NCI-H526 treated with DMSO at 0.1 percent for 48 hours (cell line): ENCODE measurements at places on chromosomes 12 and 14.

DNA sequence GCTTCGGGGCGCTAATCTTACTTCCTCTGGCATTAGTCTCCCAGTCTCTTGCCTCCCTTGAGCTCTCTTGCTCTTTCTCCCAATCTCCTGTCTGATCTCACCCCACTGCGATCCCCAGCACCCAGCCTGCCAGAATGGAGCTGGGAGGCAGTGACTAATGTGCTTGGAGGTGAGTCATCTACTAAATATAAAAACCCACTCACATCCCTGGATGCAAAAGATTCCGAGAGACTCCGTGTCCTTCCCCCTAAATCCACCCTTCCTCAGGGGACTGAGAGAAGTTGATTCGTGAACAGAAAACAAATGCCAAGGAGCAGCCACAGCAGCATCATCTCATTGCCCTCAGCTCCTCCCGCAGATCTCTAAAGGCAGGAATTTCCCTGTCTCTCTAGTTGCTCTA is 45.7 kb upstream of the KCNA5 start:
- no peak for DNase-seq

GRCh38 chr14:36224176-36224575 is 47.7 kb upstream of the PTCSC3 start:
- no peak for DNase-seq

GRCh38 chr14:56703947-56704346 is 106.3 kb downstream of the OTX2 start:
- DNase-seq: peak; percentile 80

- DNase-seq: peak; percentile 59
Measured at GRCh38 chr14:54805445-54806322, 96.9 kb downstream of the GCH1 start.

GRCh38 chr12:121443193-121443870 is 43.4 kb downstream of the RNF34 start:
- peak; percentile 43 for DNase-seq

- DNase-seq: no peak
Measured at GRCh38 chr12:105209091-105209490, 26.9 kb downstream of the APPL2 start.

DNA sequence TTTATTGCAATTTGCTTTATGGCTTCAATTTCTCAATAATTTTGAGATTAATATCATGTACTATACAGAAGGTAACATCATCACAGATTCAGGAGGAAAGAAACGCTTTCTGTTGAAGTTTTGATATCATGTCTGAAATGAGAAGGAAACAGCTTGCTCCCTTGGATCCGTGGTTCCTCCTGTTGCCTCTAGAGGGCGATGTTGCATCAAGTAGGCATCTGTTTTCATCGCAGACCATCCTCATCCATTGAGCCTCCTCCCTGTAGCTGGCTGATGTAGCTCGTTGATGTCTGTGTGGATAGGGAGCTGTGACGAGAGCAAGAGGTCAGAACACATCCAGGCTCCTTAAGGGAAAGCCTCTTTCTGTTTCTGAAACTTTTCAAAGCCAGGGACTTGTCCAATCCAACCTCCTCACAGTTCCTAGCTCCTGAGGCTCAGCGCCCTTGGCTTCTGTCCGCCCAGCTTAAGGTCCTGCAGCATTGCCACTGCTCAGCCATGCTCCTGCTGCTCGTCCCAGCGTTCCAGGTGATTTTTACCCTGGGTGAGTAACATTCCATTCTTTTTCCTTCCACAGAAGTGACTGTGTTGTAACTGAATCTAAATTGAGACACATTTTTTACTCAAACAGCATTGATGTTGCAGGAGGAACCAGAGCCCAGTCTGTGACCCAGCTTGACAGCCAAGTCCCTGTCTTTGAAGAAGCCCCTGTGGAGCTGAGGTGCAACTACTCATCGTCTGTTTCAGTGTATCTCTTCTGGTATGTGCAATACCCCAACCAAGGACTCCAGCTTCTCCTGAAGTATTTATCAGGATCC is 304.8 kb upstream of the OR4E1 start:
- DNase-seq: no peak

DNA sequence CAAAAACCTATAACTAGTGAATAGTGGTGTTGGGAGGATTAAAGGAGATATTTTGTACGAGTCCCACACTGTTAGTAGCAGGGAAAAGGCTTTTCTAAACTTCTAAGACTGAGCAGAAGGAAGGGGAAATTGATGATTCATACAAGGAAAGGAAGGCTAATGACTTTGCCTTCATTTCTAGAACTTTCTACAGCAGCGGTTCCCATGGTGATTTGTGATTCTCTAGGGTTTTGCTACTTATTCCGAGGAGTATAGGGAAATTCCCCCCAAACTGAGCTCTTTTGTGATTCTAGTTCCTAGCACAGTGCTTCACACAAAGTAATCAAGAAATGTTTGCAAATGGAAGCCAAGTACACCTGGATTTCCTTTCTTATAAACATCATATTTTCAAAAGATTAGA is 23.8 kb upstream of the PWP1 start:
- DNase-seq: no peak

GRCh38 chr12:69014047-69014446 is 81.1 kb upstream of the CPM start:
- DNase-seq: no peak

GRCh38 chr14:54686219-54686870 is 119.4 kb downstream of the SAMD4A start:
- DNase-seq: no peak

DNA sequence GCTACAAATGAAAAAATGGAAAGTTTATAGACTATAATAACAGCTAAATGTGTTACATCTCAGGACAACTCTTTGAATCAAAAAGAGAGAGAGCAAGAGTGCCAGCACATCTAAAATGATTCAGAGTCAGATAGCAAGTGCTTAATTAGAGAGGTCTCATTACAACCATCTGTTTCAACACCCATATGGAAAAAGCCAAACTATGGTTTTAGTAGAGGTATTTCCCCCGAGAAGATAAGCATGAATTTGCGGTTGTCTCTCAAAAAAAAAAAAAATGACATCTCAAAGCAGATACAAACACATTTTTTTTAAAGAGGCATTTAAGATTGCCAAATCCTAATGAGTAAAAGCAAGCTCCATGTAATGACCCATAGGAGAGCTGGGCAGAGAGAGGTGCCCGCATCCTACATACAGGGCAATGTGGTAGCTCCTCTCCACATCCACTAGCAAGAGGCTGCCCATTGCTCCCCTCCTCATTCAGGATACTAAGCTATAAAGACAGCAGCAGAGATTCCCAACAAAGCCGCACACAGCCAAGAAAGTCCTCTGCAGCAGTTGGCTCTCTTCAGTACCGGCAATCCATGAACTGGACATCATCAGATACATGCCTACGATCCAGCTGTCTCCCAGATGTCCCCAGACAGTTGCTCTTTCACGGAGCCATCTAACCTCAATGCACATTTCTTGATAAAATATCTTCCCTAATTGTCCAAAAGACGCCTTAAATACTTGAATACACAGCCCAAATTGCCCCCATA is 100.4 kb downstream of the EFCAB11 start:
- no peak for DNase-seq

DNA sequence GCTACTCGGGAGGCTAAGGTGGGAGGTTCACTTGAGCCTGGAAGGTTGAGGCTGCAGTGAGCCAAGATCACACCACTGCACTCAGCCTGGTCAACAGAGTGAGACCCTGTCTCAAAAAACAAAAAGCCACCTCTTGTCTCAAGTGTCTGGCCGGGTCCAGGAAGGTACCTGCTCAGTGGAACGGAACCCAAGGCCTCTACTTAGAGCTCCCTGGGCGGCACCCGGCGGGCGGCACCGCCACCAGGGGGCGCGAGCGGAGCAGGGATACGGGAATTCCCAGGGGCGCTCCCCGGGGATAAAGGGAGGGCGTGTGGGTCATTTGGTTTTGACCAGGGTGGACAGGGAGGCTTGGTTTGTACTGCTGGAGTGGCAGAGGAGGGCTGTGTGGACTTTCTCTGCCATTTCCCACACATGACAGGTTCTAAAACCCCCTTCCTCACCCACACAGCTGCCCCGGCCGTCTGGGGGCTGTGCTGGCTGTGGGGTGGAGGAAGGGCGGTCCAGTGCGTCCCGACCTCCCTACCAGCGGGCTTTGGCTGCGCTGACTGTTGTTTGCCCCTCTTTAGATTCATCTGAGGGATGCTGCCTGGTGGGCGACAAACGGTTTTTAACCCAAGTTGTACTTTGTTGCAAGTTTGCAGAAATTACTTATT is 91.4 kb downstream of the SETD3 start:
- DNase-seq: no peak

DNA sequence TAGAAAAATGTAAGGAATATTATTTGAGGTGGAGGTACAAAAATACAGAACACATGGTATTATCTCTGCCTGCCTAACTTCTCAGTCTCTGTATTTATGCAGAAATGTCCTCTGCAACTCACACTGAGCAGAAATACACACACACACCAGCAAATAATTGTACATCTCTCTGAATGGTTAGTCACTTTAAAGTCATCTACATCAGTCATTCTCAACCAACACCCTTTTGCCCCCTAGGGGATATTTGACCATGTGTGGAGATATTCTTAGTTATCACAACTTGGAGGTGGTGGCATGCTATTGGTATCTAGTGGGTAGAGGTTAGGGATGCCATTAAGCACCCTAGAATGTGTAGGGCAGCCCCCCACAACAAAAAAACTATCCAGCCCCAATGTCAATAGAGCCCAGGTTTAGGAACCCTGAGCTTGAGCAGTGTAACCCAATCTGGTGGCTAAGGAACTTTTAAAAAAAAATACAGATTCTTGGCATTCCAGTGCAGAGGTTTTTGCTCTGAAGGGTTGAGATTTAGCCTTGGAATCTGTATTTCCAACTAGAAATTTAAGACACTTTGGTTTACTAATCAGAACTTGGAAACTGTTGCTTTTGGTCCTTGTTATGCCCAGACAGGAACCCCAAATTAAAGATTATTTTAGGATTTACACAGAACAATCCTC is 183.8 kb downstream of the TBX5 start:
- no peak for DNase-seq

DNA sequence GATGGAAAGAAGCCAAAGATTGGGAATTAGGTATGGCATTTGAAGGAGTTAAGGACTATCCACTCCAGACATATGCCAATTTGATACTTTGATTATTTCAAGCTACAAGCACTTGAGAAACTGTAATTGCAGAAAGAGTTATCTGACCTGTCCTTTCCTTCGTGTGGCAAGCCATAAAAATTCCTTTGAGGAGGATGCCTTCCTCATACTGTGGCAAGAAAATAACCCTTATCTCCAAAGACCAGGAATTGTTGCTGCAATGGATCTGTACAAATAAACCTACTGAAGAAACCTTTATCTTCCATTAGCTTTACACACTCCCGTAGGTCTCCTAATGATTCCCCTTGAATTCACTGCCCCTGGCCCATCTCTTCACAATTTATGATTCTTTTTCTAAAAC is 165.1 kb upstream of the AMIGO2 start:
- DNase-seq: no peak

DNA sequence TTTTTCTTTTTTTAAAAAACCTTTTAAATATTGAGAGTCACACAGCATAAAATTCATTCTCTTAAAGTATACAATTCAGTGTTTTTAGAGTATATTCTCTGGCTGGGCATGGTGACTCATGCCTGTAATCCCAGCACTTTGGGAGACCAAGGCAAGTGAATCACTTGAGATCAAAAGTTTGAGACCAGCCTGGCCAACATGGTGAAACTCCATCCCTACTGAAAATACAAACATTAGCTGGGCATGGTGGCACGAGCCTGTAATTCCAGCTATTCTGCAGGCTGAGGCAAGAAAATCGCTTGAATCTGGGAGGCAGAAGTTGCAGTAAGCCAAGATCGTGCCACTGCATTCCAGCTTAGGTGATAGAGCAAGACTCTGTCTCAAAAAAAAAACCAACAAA is 68.4 kb upstream of the BCAT1 start:
- DNase-seq: no peak

DNA sequence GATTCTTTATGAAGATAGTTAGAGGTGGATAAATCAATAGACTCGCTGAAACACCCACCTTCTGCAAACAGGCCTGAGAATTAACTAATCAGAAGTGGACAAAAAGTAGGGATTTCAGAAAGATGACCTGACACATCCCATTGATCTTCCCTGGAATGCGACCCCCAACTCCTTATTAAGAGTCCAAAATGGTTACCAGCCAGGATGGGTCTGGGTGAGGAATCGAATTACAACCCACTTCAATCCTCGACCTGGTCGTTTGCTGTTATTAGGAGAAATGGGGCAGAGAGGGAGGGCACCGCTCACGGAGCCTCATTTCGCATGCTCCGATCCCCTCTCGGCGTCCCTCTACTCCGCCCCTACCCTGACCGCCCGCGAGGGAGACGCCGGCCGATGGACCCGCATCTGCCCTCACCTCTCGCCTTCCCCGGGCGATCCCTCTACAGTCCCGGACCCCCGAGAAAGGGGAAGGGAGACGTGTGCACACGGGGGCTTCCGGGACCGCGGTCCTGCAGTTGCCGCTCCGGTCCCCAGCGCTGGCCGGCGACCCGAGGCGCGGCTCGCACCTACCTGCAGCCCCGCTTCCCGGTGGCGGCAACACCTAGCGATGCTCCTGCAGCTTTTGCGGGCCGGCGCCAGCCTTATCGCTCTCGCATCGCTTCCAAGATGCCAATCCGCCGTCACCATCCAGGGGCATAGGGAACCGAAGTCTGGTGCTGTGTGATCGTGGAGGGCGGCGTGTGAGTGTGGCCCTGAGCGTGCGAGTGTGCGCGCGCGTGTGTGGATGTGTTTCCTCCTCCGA is 69.3 kb upstream of the USP15 start:
- no peak for DNase-seq

DNA sequence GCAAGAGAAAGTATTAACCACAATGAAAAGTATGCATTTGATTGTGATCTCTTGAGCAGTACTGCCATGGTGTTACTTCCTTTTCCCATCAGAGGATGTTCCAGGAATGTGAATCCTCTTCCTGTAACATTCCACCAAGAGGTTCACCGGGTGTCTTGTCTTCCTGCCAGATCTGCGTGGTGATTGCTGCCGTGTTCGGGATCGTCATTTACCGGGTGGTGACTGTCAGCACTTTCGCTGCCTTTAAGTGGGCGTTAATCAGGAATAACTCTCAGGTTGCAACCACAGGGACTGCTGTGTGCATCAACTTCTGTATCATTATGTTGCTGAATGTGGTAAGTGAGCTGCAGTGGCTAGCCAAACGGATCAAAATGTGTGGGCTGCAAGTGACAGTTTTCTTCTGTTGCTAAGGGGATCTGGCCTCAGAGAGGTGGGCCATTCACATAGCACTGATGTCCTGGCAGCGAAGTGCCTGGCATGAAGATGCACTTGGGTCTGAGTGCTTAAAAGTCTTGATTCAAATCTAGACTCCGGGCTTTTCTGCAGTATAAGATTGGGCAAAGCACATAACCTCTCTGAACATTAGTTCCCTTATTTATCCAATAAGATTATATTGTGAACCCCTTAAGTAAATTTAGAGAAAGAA is 123.4 kb downstream of the SLC5A8 start:
- no peak for DNase-seq

DNA sequence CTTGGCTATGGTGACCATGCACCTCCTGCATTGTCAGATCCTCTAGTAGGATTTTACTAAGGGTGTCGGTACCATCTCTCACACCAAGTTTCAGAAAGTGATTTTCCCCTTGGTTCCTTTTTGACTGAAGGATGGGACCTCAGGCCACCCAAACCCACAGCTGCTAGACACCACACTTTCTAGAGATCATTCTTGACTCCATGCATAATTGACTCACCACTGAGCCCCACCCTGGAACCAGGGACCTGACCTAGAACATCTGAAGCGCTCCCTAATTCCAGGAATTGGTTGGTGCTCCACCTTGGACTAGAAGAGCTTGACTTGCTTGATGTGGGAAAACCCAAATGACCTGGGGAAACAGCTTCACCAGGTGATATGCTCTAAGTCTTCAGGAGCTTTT is 206.8 kb upstream of the EGLN3 start:
- no peak for DNase-seq
